ENCODE measurements at places on chromosomes 11 and 22.

- peaks cover 23% of the 10 kb centered on the region for H3K36me3 ChIP-seq
- peak overlapping the region; percentile 76 for H3K4me3 ChIP-seq
- peak overlapping the region; percentile 91 for H3K27ac ChIP-seq
Observed at GRCh38 chr11:62601122-62601371, 618 bp downstream of the MTA2 start.

- peaks cover 34% of the 10 kb centered on the region for H3K36me3 ChIP-seq
- DNase-seq: no peak
- no peak overlapping the region for H3K27ac ChIP-seq
- no peaks in the 10 kb centered on the region for H3K27me3 ChIP-seq
- no peaks in the 10 kb centered on the region for H3K4me1 ChIP-seq
Observed at GRCh38 chr22:29512031-29512430, 32.0 kb downstream of the NEFH start.

- H3K36me3 ChIP-seq: no peaks in the 10 kb centered on the region
- no peak overlapping the region for H3K4me3 ChIP-seq
- H3K4me1 ChIP-seq: no peaks in the 10 kb centered on the region
- DNase-seq: peak; percentile 49
- no peak overlapping the region for H3K27ac ChIP-seq
Observed at GRCh38 chr22:47151490-47151889, 389.0 kb downstream of the TBC1D22A start.

DNA sequence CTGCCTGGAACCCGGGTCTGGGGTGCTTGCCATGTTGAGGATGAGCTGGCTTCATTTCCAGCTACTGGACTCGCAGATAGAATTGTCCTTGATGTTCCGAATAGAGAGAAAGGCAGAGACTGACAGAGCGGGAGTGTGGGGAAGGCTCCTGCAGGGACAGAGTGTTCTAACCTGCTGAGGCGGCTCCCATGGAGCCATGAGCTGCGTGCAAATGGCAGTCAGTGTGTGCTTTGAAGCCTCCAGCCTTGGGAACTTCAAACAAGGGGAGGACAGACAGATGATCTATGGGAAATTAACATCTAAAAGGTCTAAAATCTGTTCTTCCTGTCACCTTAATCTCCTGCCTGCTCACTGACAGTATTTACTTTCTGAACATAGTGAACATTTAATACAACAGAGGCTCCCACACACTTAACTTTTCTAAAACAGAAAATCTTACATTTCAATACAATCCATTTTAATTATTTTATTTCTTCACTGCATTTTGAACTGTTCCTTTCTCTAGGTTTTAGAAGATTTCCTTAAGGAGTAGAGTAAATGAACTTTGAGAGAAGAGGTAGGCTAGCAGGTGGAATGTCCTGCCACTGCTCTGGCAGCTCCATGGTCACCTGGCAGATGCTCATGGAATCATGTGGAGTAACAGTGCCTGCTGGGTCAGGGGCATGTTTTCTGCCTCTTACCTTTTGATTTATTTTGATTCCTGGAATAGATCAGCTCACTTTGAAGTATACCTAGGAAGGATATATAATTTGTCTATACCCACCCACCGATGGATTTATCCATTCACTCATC lies 481.7 kb downstream of the NTM start:
- H3K4me3 ChIP-seq: no peak overlapping the region
- no peaks in the 10 kb centered on the region for H3K27me3 ChIP-seq
- H3K27ac ChIP-seq: no peak overlapping the region
- no peaks in the 10 kb centered on the region for H3K4me1 ChIP-seq
- no peaks in the 10 kb centered on the region for H3K36me3 ChIP-seq
- no peak for DNase-seq

- no peaks in the 10 kb centered on the region for H3K4me1 ChIP-seq
- no peaks in the 10 kb centered on the region for H3K36me3 ChIP-seq
- no peak overlapping the region for H3K27ac ChIP-seq
- no peaks in the 10 kb centered on the region for H3K27me3 ChIP-seq
Observed at GRCh38 chr22:48667289-48667688, 1160.4 kb downstream of the BRD1 start.

GRCh38 chr11:83278351-83278750 lies 7.8 kb downstream of the CCDC90B start:
- peaks cover 3% of the 10 kb centered on the region for H3K4me1 ChIP-seq
- no peaks in the 10 kb centered on the region for H3K27me3 ChIP-seq
- H3K27ac ChIP-seq: no peak overlapping the region
- no peak overlapping the region for H3K4me3 ChIP-seq

DNA sequence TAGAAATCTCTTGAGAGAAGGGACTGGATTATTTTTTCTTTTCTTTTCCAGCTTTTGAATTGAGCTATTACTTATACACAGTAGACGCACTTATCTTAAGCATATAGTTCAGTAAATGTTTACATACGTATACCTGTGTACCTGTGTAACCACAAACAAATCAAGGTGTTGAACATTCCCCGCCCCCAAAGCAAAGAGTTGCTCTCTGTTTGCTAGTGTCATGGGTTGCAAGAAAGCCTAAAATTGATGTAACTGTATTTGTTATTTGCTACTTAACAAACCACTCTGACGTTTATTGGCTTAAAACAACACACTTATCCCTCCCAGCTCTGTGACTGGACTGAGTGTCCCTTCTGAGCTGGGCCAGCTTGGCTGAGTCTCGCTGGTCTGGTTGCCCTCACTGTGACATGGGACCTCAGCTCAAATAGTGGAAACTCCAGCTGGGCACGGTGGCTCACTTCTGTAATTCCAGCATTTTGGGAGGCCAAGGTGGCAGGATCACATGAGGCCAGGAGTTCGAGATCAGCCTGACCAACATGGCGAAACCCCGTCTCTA lies 25.4 kb upstream of the CABP2 start:
- H3K4me3 ChIP-seq: no peak overlapping the region
- H3K27me3 ChIP-seq: no peaks in the 10 kb centered on the region
- no peaks in the 10 kb centered on the region for H3K36me3 ChIP-seq
- H3K27ac ChIP-seq: no peak overlapping the region

GRCh38 chr22:49008682-49009235 lies 818.9 kb downstream of the BRD1 start:
- H3K27ac ChIP-seq: no peak overlapping the region
- no peak for DNase-seq
- no peaks in the 10 kb centered on the region for H3K4me1 ChIP-seq
- no peaks in the 10 kb centered on the region for H3K36me3 ChIP-seq
- no peak overlapping the region for H3K4me3 ChIP-seq

- H3K27ac ChIP-seq: no peak overlapping the region
- H3K27me3 ChIP-seq: no peaks in the 10 kb centered on the region
- no peaks in the 10 kb centered on the region for H3K36me3 ChIP-seq
- H3K4me3 ChIP-seq: no peak overlapping the region
- peaks cover 10% of the 10 kb centered on the region for H3K4me1 ChIP-seq
Observed at GRCh38 chr22:45638197-45638596, 33.4 kb upstream of the ATXN10 start.

- no peaks in the 10 kb centered on the region for H3K27me3 ChIP-seq
- no peaks in the 10 kb centered on the region for H3K36me3 ChIP-seq
- H3K27ac ChIP-seq: no peak overlapping the region
- peaks cover 28% of the 10 kb centered on the region for H3K4me1 ChIP-seq
- no peak overlapping the region for H3K4me3 ChIP-seq
Observed at GRCh38 chr22:17783312-17783711, 9.0 kb upstream of the BID start.

GRCh38 chr11:35011389-35011788 lies 95.0 kb downstream of the PDHX start:
- no peak overlapping the region for H3K4me3 ChIP-seq
- H3K4me1 ChIP-seq: no peaks in the 10 kb centered on the region
- H3K27ac ChIP-seq: no peak overlapping the region
- no peak for DNase-seq
- no peaks in the 10 kb centered on the region for H3K27me3 ChIP-seq

- H3K27ac ChIP-seq: peak overlapping the region; percentile 78
- peaks cover 39% of the 10 kb centered on the region for H3K36me3 ChIP-seq
- H3K4me1 ChIP-seq: peaks cover 2% of the 10 kb centered on the region
- H3K4me3 ChIP-seq: no peak overlapping the region
- DNase-seq: peak; percentile 90
Observed at GRCh38 chr22:18091916-18092526, 14.2 kb downstream of the PEX26 start.

DNA sequence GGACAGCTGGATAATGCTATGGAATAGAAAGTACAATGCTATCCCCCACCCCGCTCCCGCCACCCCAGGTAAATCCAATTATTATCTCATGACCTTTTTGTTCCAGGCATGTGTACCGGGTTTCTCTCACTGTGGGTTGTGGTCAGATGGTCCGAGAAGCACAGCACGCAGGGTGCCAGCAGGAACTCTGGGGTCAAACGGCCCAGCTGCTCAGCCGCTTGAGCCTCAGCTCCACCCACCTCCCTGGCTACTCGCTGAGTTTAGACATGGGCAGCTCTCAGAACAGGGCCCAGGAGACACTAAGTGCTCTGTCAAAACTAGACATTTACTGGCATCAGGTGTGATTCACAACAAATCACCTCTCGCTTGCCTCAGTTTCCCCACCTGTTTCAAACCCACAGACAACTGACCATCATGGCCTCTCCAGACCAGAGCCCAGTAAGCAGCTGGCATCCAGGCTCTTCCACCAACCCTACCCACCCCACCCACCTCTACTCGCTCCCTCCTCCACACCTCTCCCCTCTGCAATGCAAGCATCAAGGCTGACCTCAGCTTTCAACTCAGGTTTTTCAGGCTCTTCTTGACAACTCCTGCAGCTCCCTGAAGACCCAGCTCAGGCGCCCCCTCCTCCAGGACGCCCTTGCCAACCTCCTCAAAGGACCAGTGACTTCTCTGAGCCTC lies 13.0 kb upstream of the MFNG start:
- no peaks in the 10 kb centered on the region for H3K27me3 ChIP-seq
- peaks cover 44% of the 10 kb centered on the region for H3K4me1 ChIP-seq
- no peak overlapping the region for H3K4me3 ChIP-seq
- no peak for DNase-seq

DNA sequence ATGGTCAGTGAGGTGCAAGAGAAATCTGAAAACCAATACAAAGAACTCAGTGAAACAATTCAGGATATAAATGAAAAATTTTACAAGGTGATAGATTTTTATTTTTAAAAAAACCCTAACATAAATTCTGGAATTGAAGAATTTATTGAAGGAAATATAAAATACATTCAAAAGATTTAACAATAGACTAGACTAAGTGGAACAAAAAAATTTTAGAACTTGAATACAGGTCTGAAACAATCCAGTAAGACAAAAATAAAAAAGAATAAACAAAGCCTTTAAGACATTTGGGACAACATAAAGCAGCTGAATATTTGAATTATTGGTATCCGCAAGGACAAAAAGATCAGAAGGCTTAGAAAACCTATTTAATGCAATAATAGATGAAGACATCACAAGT lies 8.7 kb downstream of the SPA17 start:
- no peak overlapping the region for H3K27ac ChIP-seq
- H3K36me3 ChIP-seq: no peaks in the 10 kb centered on the region
- no peaks in the 10 kb centered on the region for H3K4me1 ChIP-seq

DNA sequence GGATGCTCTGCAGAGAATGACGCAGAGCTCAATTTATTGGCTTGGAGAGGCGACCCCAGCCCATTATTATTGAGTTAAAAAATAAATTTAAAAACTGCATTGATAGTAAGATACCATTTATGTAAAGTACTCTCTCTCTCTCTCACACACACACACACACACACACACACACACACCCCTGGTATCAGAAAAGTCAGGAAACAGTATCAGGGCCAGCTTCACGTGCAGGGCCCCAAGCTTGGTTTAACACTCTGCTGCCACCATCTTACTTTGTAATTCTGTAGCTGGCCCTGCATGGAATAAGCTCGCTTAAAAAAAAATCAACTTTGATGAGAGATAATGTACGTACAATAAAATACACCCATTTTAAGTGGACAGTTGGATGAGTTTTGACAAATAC lies 59.8 kb upstream of the CD5 start:
- DNase-seq: no peak
- H3K4me1 ChIP-seq: peaks cover 10% of the 10 kb centered on the region
- no peak overlapping the region for H3K4me3 ChIP-seq
- H3K27me3 ChIP-seq: no peaks in the 10 kb centered on the region
- no peaks in the 10 kb centered on the region for H3K36me3 ChIP-seq

DNA sequence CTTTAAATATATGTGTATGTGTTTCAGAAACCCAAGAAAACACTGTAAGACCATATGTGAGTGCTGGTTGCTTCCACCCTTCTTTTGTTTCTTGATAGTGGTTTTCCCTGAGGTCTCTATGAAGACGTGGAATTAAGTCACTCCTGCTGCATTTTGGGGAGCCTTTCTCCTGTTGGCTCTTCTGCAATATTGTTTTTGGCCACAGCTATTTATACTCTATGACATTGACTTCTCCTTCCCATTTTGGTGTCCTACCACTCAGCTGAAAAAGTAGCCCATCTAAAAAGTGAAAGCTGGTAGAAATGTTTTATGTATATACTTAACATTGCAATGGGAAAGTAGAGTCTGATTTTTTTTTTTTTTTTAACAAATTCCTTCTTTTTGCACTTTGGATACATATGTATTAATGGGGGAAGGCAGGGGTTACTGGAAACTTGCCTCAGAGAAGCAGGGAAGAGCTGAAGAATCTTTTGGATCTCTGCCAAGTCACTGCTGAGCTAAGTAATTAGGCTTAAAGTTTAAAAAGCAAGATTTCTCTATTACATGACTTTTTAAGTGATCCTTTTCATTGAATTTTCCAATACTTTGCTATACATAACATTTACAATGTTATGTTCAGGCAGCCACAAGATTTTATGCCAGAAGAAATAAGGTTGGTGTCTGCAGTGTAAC lies 1.8 kb downstream of the TTC17 start:
- peak overlapping the region; percentile 96 for H3K27ac ChIP-seq
- H3K4me3 ChIP-seq: peak overlapping the region; percentile 97
- DNase-seq: no peak

GRCh38 chr22:48477031-48477721 lies 1350.5 kb downstream of the BRD1 start:
- H3K4me1 ChIP-seq: no peaks in the 10 kb centered on the region
- no peaks in the 10 kb centered on the region for H3K36me3 ChIP-seq
- no peak overlapping the region for H3K4me3 ChIP-seq
- H3K27me3 ChIP-seq: no peaks in the 10 kb centered on the region
- no peak overlapping the region for H3K27ac ChIP-seq

GRCh38 chr22:24330636-24331035 lies 60.0 kb downstream of the SPECC1L start:
- no peaks in the 10 kb centered on the region for H3K27me3 ChIP-seq
- H3K27ac ChIP-seq: peak overlapping the region; percentile 53
- H3K4me3 ChIP-seq: no peak overlapping the region
- H3K4me1 ChIP-seq: peaks cover 25% of the 10 kb centered on the region

- no peak for DNase-seq
- peaks cover 22% of the 10 kb centered on the region for H3K4me1 ChIP-seq
- H3K27me3 ChIP-seq: no peaks in the 10 kb centered on the region
- no peak overlapping the region for H3K4me3 ChIP-seq
- H3K36me3 ChIP-seq: peaks cover 46% of the 10 kb centered on the region
Observed at GRCh38 chr11:111762981-111763643, 3.1 kb downstream of the PPP2R1B start.

DNA sequence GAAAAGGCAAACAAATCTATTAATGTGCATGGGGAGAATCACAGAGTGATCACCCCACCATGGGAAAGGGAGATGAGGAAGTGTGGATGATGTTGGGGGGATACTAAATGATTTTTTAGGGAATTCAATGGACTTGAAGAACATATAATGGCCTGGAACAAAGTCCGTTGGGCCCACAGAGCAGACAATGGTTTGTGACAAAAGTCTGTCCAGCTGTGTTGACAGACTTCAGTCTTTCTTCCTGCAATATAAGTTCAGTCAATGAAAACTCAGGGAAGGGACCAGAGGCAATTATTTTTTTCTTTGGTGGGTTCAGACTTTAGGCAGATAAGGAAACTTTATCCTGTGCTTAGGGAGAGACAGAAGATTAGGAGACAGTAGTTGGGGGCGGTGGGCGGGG lies 18.0 kb upstream of the HORMAD2 start:
- no peaks in the 10 kb centered on the region for H3K4me1 ChIP-seq
- no peaks in the 10 kb centered on the region for H3K36me3 ChIP-seq
- no peaks in the 10 kb centered on the region for H3K27me3 ChIP-seq
- DNase-seq: no peak
- no peak overlapping the region for H3K4me3 ChIP-seq

All from upper lobe of left lung (tissue), 6 donors.